Lower lobe of right lung (tissue), 2 donors: ENCODE measurements at places on chromosomes 1 and 21. TPM values are rescaled to one million over a fixed set of nuclear protein-coding genes. Genes with fewer than 3 reads are reported as not detected.
A peak's percentile ranks its signal among the peaks of the same experiment; 100 is the strongest.

DNA sequence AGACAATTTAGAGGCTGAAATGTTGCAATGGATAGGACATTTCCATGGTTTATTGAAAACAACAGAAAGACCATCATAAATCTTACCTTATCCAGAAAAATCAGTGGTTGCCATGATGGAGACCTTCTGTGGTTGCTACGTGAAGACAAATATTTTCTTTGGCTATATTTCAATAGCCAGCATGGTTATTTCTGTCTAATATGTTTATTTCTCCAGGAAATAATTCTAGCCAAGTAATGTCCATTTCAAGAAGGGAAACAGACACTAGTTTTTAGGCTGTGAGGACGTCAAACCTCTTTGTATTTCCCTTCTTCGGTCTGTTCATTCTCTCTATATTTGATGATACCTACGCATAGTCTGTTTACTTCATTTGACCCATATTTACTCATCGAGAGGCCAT is 49.2 kb upstream of the NFASC start:
- no peaks in the 10 kb centered on the region for H3K36me3 ChIP-seq
- H3K4me1 ChIP-seq: peaks cover 15% of the 10 kb centered on the region
- no peak for DNase-seq
- H3K4me3 ChIP-seq: no peak overlapping the region

DNA sequence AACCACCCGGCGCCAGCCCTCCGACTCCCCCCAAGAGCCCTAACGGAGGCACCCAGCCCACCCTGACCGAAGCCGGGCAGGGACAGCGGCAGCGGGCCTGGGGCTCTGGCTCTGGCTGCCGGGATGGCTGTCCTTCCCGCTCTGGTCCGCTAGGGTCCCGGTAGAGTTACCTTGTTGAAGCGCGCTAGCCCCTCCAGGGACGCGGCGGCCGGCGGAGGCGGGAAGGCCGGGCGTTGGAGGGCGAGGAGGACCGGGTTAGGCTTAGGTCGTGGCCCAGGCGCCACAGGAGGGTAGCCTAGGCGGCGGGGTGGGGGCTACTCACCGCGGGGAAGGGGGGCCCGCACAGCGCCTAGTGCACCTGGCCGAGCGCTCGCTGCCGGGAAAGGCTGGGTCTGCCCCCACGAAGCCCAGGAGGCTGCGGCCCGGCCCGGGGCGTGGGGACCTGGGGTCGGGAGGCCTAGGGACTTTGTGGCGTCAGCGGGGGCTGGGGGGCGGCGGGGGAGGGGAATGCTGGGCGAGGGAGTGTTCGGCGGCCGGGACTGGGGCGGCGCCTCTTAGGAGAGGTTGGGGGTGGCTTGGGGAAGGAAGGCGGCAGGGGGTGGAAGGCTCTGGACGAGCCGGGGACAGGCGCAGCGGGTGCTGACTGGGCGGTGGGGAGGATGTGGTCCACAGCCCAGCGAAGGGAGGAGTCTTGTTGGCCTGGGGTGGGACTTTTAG is at the start of gene TRIM17:
Gene TRIM17 (minus strand): TSS at position 645 of the 717 bp plus-strand sequence. CDS start 1,789 bp downstream, outside the sequence.
- H3K4me1 ChIP-seq: peaks cover 17% of the 10 kb centered on the region
- no peaks in the 10 kb centered on the region for H3K36me3 ChIP-seq
- no peak for DNase-seq
- peak within 1 kb of the TSS; percentile 53 for H3K4me3 ChIP-seq
- peaks cover 27% of the 10 kb centered on the region for H3K27me3 ChIP-seq

Gene ACTA1
- total RNA-seq: 0.32 TPM

GRCh38 chr1:7768583-7768982 is 2.5 kb upstream of the VAMP3 start:
- H3K27ac ChIP-seq: no peak overlapping the region
- peaks cover 23% of the 10 kb centered on the region for H3K4me1 ChIP-seq
- DNase-seq: no peak
- no peak overlapping the region for H3K4me3 ChIP-seq

Gene KCNE2
- not detected for total RNA-seq

GRCh38 chr1:226627050-226627755 is 78.6 kb downstream of the STUM start:
- DNase-seq: peak; percentile 6
- H3K4me1 ChIP-seq: peaks cover 8% of the 10 kb centered on the region
- peaks cover 8% of the 10 kb centered on the region for H3K36me3 ChIP-seq
- H3K27me3 ChIP-seq: no peaks in the 10 kb centered on the region
- no peak overlapping the region for H3K27ac ChIP-seq

Gene PSRC1
- 4.2 TPM for total RNA-seq

- H3K36me3 ChIP-seq: peaks cover 8% of the 10 kb centered on the region
- no peaks in the 10 kb centered on the region for H3K4me1 ChIP-seq
- H3K27me3 ChIP-seq: no peaks in the 10 kb centered on the region
- DNase-seq: no peak
These were observed 57.9 kb downstream of the RABGAP1L start for GRCh38 chr1:174217248-174217647.

Gene PPP1R8
- 31.3 TPM for total RNA-seq

Gene TTC39A
- 34.9 TPM for total RNA-seq

GRCh38 chr1:29408831-29409605 is 172.7 kb downstream of the PTPRU start:
- no peak for DNase-seq
- peaks cover 13% of the 10 kb centered on the region for H3K27me3 ChIP-seq
- no peaks in the 10 kb centered on the region for H3K36me3 ChIP-seq
- H3K4me3 ChIP-seq: no peak overlapping the region

- peaks cover 31% of the 10 kb centered on the region for H3K36me3 ChIP-seq
- DNase-seq: peak; percentile 58
- H3K4me3 ChIP-seq: no peak overlapping the region
- H3K4me1 ChIP-seq: peaks cover 48% of the 10 kb centered on the region
- peak overlapping the region; percentile 73 for H3K27ac ChIP-seq
- H3K27me3 ChIP-seq: no peaks in the 10 kb centered on the region
These were observed 28.5 kb downstream of the SORT1 start for GRCh38 chr1:109369167-109369746.

DNA sequence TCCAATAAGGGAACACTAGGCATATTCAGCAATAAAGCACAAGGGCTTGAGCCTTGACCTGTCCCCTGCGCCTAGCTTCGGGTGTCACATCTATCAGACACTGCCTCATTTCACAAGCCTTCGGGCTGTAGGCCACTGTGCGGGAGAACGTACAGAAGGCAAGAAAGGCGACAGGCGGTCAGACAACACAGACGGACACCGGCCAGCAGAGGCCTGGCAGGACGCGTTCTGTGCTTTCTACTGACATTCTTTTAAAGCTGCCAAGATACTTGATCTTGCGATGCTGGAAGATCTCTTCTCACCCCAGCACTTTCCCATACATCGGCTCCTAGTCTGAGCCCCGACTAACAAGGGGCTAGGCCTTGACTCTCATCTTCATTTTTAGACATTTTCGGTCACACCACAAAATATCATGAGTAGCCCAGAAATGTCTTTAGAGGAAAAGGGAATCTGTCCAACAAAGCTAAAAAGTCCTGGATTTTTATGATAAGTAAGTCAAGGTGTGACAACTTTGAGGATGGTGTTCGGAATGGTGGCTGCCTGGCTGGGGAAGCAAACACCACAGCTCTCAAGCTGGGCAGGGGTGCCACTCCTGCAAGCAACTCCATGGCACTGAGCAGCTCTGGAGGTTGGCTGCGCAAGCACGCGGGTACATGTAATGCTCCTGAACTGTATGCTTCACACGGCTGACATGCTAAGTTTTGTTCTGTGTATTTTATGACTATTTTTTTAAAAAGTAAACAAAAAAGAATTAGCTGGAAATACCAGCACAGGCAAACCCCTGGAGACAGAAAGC is 18.7 kb downstream of the RIPK4 start:
- H3K36me3 ChIP-seq: peaks cover 21% of the 10 kb centered on the region
- no peak overlapping the region for H3K4me3 ChIP-seq
- DNase-seq: no peak
- H3K27me3 ChIP-seq: peaks cover 3% of the 10 kb centered on the region
- peaks cover 18% of the 10 kb centered on the region for H3K4me1 ChIP-seq

- no peak overlapping the region for H3K4me3 ChIP-seq
- no peaks in the 10 kb centered on the region for H3K36me3 ChIP-seq
- H3K27ac ChIP-seq: peak overlapping the region; percentile 66
- H3K27me3 ChIP-seq: no peaks in the 10 kb centered on the region
- DNase-seq: no peak
These were observed 83.4 kb upstream of the ABCD3 start for GRCh38 chr1:94334764-94335163.

DNA sequence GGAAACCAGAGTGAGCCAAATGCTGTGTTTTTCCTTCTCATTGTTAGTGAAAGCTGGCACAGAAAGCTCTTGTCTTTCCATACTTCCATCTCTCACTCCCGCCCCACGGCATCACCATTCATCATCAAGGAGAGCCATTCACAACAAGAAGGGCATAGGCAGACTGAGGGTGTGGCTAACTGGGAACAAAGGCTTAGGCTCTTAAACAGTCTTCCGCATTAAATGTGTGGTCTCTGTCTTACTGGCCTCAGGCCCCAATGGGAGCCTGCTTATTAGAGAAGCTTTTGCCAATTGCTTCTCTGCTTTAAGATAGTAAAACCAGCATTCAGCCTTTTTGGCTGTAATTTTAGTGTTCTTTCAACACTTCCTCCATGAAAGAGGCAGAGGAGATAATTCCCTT is 51.4 kb downstream of the TNFSF18 start:
- no peak overlapping the region for H3K27ac ChIP-seq
- H3K4me1 ChIP-seq: no peaks in the 10 kb centered on the region
- H3K4me3 ChIP-seq: no peak overlapping the region
- H3K27me3 ChIP-seq: no peaks in the 10 kb centered on the region

DNA sequence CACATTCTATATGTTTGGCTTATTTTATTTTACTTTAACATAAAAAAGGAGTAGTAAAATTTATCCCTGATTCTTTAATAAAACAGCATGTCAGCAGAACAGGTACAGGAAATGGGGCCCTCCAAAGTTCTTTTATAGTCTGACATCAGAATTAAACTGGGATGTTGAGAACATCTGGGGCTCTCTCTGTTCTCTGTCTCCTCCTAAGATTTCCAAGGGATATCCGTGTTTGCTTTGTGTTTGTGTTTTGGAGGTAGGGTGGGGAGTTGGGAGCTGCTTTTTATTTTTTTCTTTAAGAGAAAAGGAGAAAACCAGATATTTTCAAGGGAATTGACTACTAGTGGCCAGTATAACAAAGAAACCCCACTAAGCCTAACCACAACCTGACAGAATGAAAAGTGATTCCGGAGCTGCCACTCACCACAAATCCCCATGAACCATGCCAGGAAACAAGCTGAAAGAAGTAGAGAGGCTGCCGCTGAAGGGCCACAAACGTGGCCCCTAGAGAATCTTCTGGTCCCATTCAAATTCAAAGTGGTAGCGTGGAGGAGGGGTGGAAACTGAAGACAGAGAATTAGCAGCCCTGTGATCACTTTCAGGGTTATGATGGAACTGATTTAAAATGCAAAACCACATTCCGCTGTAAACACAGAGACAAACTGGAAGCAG is 369.6 kb upstream of the ADGRL2 start:
- no peaks in the 10 kb centered on the region for H3K4me1 ChIP-seq
- H3K27ac ChIP-seq: peak overlapping the region; percentile 65
- no peaks in the 10 kb centered on the region for H3K27me3 ChIP-seq
- DNase-seq: no peak

GRCh38 chr1:80540149-80540548 is 1260.6 kb upstream of the ADGRL2 start:
- DNase-seq: no peak
- H3K36me3 ChIP-seq: no peaks in the 10 kb centered on the region
- no peaks in the 10 kb centered on the region for H3K4me1 ChIP-seq
- no peak overlapping the region for H3K4me3 ChIP-seq

- no peaks in the 10 kb centered on the region for H3K4me1 ChIP-seq
- no peaks in the 10 kb centered on the region for H3K36me3 ChIP-seq
- no peaks in the 10 kb centered on the region for H3K27me3 ChIP-seq
- no peak for DNase-seq
- no peak overlapping the region for H3K27ac ChIP-seq
These were observed 1136.7 kb upstream of the TMPRSS15 start for GRCh38 chr21:19540287-19540686.

Gene VWA1
- 58.7 TPM for total RNA-seq

DNA sequence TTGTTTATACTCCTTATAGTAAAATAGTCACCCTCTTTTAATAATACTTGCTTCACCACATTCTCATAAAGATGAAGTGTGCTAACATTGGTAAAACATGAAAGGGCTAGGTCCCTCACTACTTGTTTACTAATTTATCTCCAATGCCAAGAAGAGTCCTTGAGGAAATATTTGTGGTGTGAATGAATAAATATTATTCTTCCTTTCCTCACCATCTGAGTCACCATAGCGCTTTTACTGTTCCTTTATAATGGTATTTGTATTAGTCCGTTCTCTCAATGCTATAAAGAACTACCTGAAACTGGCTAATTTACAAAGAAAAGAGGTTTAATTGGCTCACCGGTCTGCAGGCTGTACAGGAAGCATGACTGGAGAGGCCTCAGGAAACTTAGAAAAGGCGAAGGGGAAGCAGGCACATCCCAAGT is 222.8 kb upstream of the ZRANB2 start:
- no peaks in the 10 kb centered on the region for H3K4me1 ChIP-seq
- no peak overlapping the region for H3K4me3 ChIP-seq
- DNase-seq: no peak
- no peaks in the 10 kb centered on the region for H3K27me3 ChIP-seq

Gene ERI3
- 36.3 TPM for total RNA-seq

DNA sequence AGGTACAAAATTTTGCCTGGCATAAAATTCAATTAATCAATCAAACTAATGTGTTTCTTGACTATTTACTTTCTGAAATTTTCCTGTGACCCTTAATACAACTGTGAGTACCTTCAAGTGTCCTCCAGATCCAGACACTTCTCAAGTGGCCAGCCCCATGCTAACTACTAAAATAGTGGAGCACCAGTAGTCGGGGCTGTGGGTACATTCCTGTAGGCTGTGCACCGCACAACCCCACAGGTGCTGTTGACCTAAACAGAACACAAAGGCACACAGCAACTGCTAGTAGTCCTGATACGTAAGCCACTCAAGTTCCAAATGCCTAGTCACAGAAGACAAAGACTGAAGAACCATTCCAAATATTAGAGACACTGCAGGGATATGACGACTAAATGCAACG is 36.6 kb downstream of the TMEM50B start:
- peaks cover 19% of the 10 kb centered on the region for H3K4me1 ChIP-seq
- no peak overlapping the region for H3K4me3 ChIP-seq
- DNase-seq: peak; percentile 83

DNA sequence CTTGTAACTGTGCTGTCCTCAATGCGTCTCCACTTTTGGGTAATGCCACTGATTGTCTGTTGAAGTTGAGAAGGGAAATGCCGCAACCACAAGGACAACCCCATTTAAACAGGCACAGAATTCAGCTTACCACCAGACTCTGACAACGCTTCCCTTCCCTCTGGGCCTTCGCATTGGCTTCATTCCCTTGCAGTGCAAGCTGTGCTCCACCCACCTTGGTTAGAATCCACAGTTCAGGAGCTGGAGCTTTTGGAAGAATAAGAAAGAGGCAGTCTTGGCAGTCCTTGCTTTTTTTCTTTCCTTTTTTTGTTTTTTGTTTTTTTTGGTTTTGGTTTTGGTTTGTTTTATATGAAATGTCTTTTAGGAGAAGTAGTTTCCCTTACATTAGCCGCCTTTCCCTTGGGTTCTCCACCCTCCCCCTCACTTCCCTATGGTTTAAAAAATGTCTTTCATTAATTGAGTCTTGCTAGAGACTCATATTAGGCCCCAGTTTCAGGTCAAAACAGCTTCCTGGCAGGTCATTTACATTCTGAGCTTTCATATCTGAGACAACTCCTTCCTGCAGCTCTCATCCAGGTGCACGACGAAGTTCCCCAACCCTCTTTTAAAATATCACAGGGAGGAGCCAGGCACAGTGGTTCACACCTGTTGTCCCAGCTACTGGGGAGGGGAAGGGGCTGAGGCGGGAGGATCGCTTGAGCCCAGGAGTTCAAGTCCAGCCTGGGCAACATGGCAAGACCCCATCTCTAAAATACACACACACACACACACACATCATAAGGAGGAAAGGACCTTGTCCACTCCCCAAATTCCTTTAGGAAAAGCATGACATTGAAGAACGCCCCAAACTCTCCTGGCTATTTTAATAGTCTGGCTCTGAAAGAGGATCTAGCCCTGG is 20.7 kb upstream of the LAX1 start:
- no peak for DNase-seq
- peaks cover 29% of the 10 kb centered on the region for H3K36me3 ChIP-seq
- H3K27ac ChIP-seq: peak overlapping the region; percentile 63
- H3K4me1 ChIP-seq: peaks cover 17% of the 10 kb centered on the region
